ENCODE measurements at places on chromosomes 2 and 18. TPM values are rescaled to one million over a fixed set of nuclear protein-coding genes. Genes with fewer than 3 reads are reported as not detected.

GRCh38 chr18:6058941-6059340 lies 163.6 kb upstream of the TMEM200C start:
- H3K4me3 ChIP-seq: no peak overlapping the region
- H3K4me1 ChIP-seq: peaks cover 24% of the 10 kb centered on the region
- no peaks in the 10 kb centered on the region for H3K27me3 ChIP-seq
- no peaks in the 10 kb centered on the region for H3K36me3 ChIP-seq

The TNFAIP6 gene
- total RNA-seq: 43.1 TPM

The PRKCE gene
- 22.1 TPM for total RNA-seq

- H3K4me3 ChIP-seq: no peak overlapping the region
- H3K27ac ChIP-seq: no peak overlapping the region
- DNase-seq: peak; percentile 57
- peaks cover 4% of the 10 kb centered on the region for H3K4me1 ChIP-seq
- no peaks in the 10 kb centered on the region for H3K36me3 ChIP-seq
- no peaks in the 10 kb centered on the region for H3K27me3 ChIP-seq
These were observed 111.7 kb upstream of the CSRNP3 start for GRCh38 chr2:165357758-165358157.

The FEZ2 gene
- total RNA-seq: 62.6 TPM

The IL1F10 gene
- total RNA-seq: not detected

GRCh38 chr2:191569025-191569424 lies 108.9 kb upstream of the NABP1 start:
- no peaks in the 10 kb centered on the region for H3K36me3 ChIP-seq
- no peak for DNase-seq
- H3K4me1 ChIP-seq: peaks cover 26% of the 10 kb centered on the region
- no peak overlapping the region for H3K4me3 ChIP-seq
- H3K27me3 ChIP-seq: no peaks in the 10 kb centered on the region

GRCh38 chr2:190843890-190844699 lies 36.5 kb upstream of the GLS start:
- H3K27ac ChIP-seq: peak overlapping the region; percentile 48
- DNase-seq: peak; percentile 80
- H3K36me3 ChIP-seq: no peaks in the 10 kb centered on the region
- no peak overlapping the region for H3K4me3 ChIP-seq

GRCh38 chr2:230000118-230000841 lies 68.4 kb downstream of the SLC16A14 start:
- no peaks in the 10 kb centered on the region for H3K4me1 ChIP-seq
- no peak overlapping the region for H3K4me3 ChIP-seq
- no peaks in the 10 kb centered on the region for H3K27me3 ChIP-seq
- DNase-seq: no peak
- no peak overlapping the region for H3K27ac ChIP-seq
- no peaks in the 10 kb centered on the region for H3K36me3 ChIP-seq

DNA sequence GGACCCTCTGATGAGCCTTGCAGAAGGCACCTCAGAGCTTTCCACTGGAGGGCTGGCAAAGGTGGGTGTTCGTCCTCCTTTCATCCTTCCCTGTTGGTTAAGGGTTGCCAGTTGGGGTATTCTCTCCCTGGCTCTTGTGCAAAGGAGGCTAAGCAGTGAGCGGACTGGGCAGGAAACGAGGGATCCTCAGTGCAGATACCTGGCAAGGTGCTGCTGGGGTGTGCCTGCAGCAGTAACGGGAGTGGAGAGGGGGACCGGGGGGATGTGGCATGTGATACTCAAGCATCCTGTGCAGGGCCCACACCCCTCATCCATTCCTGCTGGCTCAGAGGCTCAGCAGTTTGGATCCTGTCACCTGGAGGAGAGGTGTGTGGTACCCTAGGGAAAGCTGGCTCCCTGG lies 4.2 kb upstream of the ADCY3 start:
- H3K27ac ChIP-seq: no peak overlapping the region
- peaks cover 10% of the 10 kb centered on the region for H3K4me1 ChIP-seq
- H3K27me3 ChIP-seq: no peaks in the 10 kb centered on the region
- no peak overlapping the region for H3K4me3 ChIP-seq

Data from osteoblast (primary cell).